GM12878 (cell line): ENCODE measurements at places on chromosomes 6 and 20.

- H3K4me3 ChIP-seq, result no peak overlapping the region
- no peaks in the 10 kb centered on the region for H3K27me3 ChIP-seq
- H3K4me1 ChIP-seq, result no peaks in the 10 kb centered on the region; the same call in 1 of the 2 replicates
Observed at GRCh38 chr6:26141378-26141904, 54.2 kb downstream of the HFE start.

DNA sequence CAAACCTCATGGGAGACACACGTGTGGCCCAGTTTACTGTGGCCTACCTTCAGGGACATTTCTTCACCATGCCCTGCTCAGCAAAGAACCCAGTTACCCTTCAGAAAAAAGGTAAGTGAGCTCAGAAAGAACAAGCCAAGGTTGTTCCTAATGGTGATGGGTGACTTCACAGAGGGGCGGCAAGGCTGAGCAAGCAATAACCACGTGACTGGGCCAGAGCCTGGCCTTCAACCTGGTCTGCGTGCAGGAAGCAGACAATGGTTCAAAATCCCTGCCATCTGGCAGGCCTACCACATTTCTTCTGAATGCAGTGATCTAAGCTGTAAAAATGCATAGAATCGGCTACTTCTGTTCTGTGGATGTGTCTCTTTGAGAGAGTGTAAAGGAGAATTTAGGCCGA, 115.5 kb upstream of the CST7 start:
- H3K27me3 ChIP-seq, result no peaks in the 10 kb centered on the region
- no peak overlapping the region for H3K27ac ChIP-seq
- H3K4me3 ChIP-seq, result no peak overlapping the region
- peaks cover 3% of the 10 kb centered on the region for H3K4me1 ChIP-seq

DNA sequence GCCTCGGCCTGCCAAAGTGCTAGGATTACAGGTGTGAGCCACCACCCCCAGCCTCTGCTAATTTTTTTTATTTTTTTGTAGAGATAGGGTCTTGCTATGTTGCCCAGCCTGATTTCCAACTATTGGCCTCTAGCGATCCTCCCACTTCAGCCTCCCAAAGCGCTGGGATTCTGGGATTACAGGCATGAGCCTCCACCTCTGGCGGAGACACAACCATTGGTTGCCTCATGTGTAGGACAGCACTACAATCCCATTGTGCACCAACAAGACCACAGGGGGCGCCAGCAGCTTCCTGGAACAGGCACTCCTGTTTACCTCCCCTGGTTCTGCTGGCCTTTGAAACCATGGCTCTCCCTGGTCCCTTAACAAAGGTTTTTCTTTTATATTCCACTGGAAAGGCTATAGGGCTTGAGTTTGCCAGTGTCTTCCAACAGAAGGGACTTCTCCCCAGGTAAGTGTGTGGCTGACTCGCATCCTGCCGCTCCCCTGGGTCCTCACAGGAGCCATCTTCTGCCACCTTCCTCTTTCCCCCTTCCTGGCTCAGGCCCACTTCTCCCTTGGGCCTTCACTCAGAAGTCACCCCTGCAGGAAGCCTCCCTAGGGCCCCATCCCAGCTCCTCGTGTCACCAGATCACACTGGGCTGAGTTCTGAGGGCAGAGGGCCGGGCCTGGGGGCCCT, 39.2 kb upstream of the TLDC2 start:
- peak overlapping the region; percentile 90 for H3K27ac ChIP-seq
- H3K27me3 ChIP-seq, result no peaks in the 10 kb centered on the region
- no peaks in the 10 kb centered on the region for H3K36me3 ChIP-seq
- H3K4me1 ChIP-seq, result peaks cover 22% of the 10 kb centered on the region
- peak overlapping the region; percentile 63; the same call in 1 of the 2 replicates for H3K4me3 ChIP-seq
- no peak for DNase-seq

- no peak overlapping the region for H3K4me3 ChIP-seq
- H3K27ac ChIP-seq, result no peak overlapping the region
Observed at GRCh38 chr20:41978246-41978790, 360.1 kb upstream of the CHD6 start.

GRCh38 chr6:16630026-16630643, 131.1 kb downstream of the ATXN1 start:
- peaks cover 26% of the 10 kb centered on the region for H3K4me1 ChIP-seq
- no peaks in the 10 kb centered on the region for H3K27me3 ChIP-seq
- H3K36me3 ChIP-seq, result no peaks in the 10 kb centered on the region

- no peak for DNase-seq
- H3K4me3 ChIP-seq, result no peak overlapping the region
- H3K4me1 ChIP-seq, result no peaks in the 10 kb centered on the region
Observed at GRCh38 chr6:45572833-45573232, 195.1 kb upstream of the SUPT3H start.

- no peaks in the 10 kb centered on the region for H3K36me3 ChIP-seq
- H3K27me3 ChIP-seq, result peaks cover 3% of the 10 kb centered on the region
- H3K27ac ChIP-seq, result no peak overlapping the region
- H3K4me1 ChIP-seq, result no peaks in the 10 kb centered on the region
- no peak overlapping the region for H3K4me3 ChIP-seq
- DNase-seq, result no peak
Observed at GRCh38 chr6:41646026-41646795, 7.9 kb downstream of the MDFI start.

DNA sequence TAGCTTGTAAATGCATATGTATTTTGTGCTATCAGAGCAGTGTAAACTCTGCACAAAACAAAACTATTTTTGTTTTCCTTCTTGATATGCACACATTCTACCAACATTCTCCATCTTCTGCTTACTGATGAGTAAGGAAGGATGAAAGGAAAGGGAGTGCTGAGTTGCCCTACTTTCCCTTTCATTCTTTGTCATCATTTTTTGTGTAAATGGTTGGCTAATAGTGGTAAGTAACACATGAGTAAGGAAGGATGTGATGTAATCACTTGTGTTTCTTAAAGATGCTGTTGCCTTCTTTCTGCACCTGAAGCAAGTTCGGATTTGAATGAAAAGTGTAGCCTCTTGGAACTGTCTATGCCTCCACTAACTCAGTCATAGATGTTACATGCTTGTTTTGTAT, 4.6 kb upstream of the REV3L start:
- H3K4me1 ChIP-seq, result peaks cover 14% of the 10 kb centered on the region
- H3K36me3 ChIP-seq, result no peaks in the 10 kb centered on the region
- DNase-seq, result peak; percentile 83
- no peaks in the 10 kb centered on the region for H3K27me3 ChIP-seq

GRCh38 chr6:45044086-45044485, 284.0 kb upstream of the RUNX2 start:
- H3K36me3 ChIP-seq, result no peaks in the 10 kb centered on the region
- no peak for DNase-seq
- H3K27me3 ChIP-seq, result no peaks in the 10 kb centered on the region

GRCh38 chr20:24963672-24964505, 14.8 kb downstream of the CST7 start:
- no peak for DNase-seq
- no peak overlapping the region for H3K27ac ChIP-seq
- no peaks in the 10 kb centered on the region for H3K4me1 ChIP-seq
- no peaks in the 10 kb centered on the region for H3K27me3 ChIP-seq

- H3K27ac ChIP-seq, result no peak overlapping the region
- peaks cover 59% of the 10 kb centered on the region for H3K4me1 ChIP-seq
- H3K27me3 ChIP-seq, result no peaks in the 10 kb centered on the region
- no peaks in the 10 kb centered on the region for H3K36me3 ChIP-seq
Observed at GRCh38 chr6:3385660-3386151, 71.1 kb downstream of the SLC22A23 start.

GRCh38 chr20:38604873-38605303, 3.3 kb downstream of the ARHGAP40 start:
- no peaks in the 10 kb centered on the region for H3K4me1 ChIP-seq
- no peak overlapping the region for H3K27ac ChIP-seq
- no peak overlapping the region for H3K4me3 ChIP-seq
- no peak for DNase-seq

- no peak overlapping the region for H3K4me3 ChIP-seq
- no peaks in the 10 kb centered on the region for H3K4me1 ChIP-seq
- H3K36me3 ChIP-seq, result no peaks in the 10 kb centered on the region
Observed at GRCh38 chr20:59405226-59406200, 105.1 kb downstream of the EDN3 start.

GRCh38 chr6:84768442-84769174, 4.2 kb upstream of the TBX18 start:
- H3K36me3 ChIP-seq, result no peaks in the 10 kb centered on the region
- DNase-seq, result no peak
- H3K27me3 ChIP-seq, result peaks cover 20% of the 10 kb centered on the region
- no peak overlapping the region for H3K4me3 ChIP-seq
- no peak overlapping the region for H3K27ac ChIP-seq

DNA sequence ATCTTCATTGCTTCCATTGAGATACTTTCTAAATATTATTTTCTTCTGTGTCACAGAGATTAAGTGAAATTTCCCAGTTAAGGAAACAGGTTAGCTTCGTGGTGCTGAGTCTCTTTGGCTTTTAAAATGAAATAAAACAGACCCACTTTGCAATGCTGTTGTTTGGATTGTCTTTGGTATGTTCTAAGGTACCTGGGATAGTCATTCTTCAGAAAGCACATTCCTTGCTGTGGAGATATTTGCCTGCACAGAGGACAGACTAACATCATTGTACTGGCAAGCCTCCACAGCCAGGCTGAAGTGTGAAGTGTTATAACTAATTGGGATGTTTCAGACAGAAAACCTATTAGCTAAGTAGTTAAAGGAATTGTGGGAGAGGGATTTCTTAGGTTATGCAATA, 148.8 kb upstream of the EPHA7 start:
- no peaks in the 10 kb centered on the region for H3K36me3 ChIP-seq
- H3K4me1 ChIP-seq, result no peaks in the 10 kb centered on the region
- H3K4me3 ChIP-seq, result no peak overlapping the region
- no peak overlapping the region for H3K27ac ChIP-seq

DNA sequence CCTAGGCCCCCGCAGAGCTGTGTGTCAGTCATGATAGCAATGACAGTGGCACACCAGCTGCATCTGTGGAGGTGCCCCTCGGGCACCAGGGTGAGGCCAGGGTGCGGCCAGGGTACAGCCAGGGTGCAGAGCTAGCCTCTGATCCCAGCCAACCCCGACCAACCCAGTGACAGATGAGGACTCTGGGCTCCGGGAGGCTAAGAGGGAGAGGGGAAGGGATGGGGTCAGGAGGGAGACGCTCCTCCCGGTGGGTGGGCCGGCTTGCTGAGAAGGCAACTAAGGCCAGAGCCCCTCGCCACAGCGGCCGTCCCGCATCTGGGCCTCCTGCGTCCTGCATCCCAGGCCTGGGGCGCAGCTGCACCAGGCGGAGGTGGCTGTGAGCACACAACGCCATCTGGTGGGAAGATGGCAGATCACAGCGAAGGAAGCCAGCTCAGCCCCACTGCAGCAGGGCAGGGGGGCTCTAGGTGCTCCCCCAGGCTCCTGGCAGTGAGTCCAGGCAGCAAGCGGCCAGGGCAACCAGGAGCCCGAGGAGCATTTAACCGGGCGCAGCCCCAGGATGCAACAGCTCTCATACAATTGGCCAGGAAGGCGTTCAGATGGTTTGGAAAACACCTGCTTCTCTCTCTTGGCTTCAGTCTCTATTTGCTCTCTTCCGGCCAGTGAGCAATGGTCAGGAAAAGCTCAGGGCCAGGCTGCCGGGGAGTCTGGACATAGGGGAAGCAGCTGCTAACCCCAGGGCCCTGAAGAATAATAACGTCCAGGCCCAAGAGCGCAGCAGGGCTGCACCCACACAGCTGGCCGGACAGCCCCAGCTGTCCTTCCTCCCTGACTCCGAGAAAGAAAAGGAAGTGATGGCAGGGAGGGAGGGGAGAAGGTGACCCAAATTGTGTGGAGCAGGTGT, 169.4 kb downstream of the TAF4 start:
- H3K27me3 ChIP-seq, result no peaks in the 10 kb centered on the region
- no peak for DNase-seq
- no peak overlapping the region for H3K4me3 ChIP-seq
- no peak overlapping the region for H3K27ac ChIP-seq

DNA sequence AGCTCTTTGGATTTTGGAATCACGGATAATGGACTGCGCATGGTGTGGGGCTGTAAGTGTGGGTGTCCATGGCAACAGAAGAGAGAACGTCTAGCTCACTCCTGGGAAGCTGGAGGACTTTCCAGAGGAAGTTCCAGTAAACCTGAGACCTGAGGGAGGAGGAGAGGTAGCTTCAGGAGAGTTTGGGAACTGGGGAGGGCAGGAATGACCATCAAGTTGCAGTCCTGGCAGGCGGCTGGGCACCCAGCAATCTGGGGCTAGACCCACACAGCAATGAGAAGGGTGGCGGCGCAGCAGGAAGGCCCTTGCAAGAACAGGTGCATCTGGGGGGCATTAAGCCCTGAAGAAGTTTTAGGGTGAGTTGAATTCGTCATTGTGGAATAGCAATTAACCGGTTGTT, 95.9 kb downstream of the FOXC1 start:
- no peaks in the 10 kb centered on the region for H3K27me3 ChIP-seq
- H3K4me1 ChIP-seq, result peaks cover 6% of the 10 kb centered on the region
- no peak for DNase-seq
- no peaks in the 10 kb centered on the region for H3K36me3 ChIP-seq
- no peak overlapping the region for H3K27ac ChIP-seq
- no peak overlapping the region for H3K4me3 ChIP-seq

- no peak overlapping the region for H3K4me3 ChIP-seq
- no peak overlapping the region for H3K27ac ChIP-seq
- H3K27me3 ChIP-seq, result no peaks in the 10 kb centered on the region
- H3K4me1 ChIP-seq, result no peaks in the 10 kb centered on the region
- no peak for DNase-seq
Observed at GRCh38 chr6:41021832-41022231, 17.2 kb downstream of the UNC5CL start.

DNA sequence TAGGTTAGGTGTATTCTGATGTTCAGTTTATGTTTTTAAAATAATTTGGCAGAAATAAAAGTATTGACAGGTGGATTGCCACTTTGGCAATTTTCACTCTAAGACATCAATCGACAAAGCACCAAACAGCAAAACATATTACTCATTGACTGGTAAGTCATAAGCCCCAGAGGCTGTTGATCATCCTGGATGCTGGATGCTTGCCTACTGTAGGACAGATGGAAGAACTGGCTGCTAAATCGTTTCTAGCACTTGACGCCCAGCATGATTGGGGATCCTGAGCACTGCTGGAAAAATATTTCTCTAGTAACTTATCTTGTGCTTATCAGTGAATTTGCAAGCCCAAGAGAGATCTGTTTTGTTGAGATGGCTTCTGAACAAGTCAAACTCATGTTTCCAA, 1001.9 kb upstream of the FLRT3 start:
- H3K36me3 ChIP-seq, result no peaks in the 10 kb centered on the region
- no peak overlapping the region for H3K27ac ChIP-seq
- H3K4me3 ChIP-seq, result no peak overlapping the region
- H3K27me3 ChIP-seq, result no peaks in the 10 kb centered on the region
- DNase-seq, result no peak

DNA sequence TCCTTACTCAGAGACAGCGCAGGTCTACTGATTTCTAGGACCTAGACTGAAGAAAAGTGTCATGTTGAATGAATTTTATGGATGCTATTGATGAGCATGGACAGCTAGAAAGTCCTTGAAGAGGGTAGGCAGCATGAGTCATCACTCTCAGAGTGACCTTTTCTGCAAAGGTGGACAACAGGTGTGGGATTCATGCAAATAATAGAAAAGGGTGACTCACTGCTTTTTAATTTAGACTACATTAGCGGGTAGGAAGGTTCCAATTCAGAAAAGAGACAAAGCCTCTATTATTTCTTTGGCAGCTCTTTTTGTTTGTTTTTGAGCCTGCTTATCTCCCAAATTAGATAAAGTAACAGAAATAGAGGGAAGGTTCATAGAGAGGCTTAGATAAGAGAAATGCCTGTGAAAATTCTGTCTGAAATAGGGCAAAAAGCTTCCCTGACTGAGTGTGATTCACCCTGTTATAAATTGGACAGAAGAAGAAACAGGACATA, 191.4 kb downstream of the TENT5A start:
- H3K36me3 ChIP-seq, result no peaks in the 10 kb centered on the region
- H3K4me1 ChIP-seq, result no peaks in the 10 kb centered on the region
- H3K4me3 ChIP-seq, result no peak overlapping the region
- no peaks in the 10 kb centered on the region for H3K27me3 ChIP-seq
- no peak for DNase-seq
